ENCODE measurements at places on chromosomes 2 and 18.
A peak's percentile ranks its signal among the peaks of the same experiment; 100 is the strongest.

- DNase-seq, result no peak
These were observed 30.3 kb downstream of the BAZ2B start for GRCh38 chr2:159586034-159586433.

DNA sequence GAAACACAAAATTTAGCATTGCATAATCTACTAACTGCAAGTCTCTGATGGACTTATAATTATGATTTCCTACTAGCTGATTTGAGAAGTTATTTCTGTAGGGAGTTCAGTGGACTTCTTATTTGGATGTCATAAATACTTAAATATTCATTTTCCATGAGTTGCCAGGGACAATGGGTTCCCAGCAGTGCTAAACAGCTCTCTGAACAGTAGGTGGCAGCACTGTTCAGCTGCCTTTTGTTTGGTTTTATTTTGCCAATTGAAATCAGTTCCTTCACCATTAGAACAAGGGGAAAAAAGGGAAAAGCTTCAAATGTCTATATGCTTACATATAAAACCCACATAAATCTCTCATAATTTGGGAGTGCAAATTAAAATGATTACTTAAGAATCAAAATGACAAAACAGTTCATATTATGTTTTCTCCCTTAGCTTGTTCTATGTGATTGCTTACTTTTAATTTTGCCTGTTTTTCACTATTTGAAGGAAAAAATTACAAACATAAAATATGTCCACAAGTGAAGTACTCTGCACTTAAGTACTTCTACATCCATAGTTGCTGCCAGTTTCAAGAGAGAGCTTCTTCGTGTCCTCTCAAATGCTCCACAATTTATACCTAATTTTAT is 898.9 kb downstream of the CPS1 start:
- DNase-seq, result peak; percentile 28

DNA sequence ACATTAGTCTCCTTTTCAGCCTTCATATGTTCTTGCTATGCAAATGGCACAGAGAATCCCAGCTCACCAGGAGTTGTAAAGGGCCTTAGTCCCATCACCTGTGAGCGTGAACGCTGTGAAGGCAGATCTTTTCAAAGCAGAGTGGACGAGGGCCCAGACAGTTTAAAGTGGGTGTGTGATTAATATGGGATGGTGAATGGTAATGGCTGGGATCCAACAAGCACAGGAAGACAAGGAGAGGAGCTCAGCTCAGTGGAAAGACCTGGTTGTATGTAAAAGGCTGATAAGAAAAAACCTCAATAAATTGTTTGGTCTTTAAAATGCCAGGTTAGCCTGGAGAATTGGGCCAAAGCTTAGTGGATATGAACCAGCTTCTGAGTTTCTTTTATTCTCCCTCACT is 326.2 kb downstream of the NYAP2 start:
- DNase-seq, result no peak

DNA sequence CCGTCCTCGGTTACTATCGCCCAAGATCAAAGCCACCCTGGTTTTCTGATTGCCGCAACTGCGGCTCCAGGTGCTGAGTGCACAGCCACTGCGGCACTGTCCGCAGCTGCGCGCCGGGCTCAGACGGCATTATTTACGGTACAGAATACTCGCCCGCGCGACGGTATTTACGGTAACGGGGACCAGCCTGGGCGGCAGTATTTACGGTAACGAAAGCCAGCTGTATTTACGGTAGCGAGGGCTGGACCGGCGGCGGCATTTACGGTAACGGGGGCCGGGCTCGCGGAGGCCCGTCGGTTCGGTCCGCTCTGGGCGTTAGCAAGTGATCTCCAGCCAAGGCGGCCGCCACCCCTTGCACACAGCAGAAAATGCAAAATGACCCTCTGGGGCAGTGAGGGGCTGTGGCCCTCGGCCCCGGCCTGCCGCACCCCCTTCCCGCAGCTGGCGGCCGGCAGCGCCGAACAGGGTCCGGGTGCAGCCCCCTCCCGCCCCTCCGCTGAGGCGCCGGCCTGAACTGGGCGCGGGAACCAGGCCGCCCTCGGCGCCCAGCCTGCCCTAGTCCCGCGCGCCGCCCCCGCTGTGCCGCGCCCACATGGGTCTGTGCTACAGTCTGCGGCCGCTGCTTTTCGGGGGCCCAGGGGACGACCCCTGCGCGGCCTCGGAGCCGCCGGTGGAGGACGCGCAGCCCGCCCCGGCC is at the start of gene GNAL:
Gene GNAL, plus strand, starts transcription at position 293 of the 697 bp plus-strand sequence. Its CDS starts 300 bp downstream, at position 593.
- DNase-seq, result peak; percentile 76

GRCh38 chr2:6554466-6554865 is 311.2 kb downstream of the CMPK2 start:
- no peak for DNase-seq

GRCh38 chr2:167925758-167926157 is 321.6 kb downstream of the STK39 start:
- no peak for DNase-seq

GRCh38 chr2:53500181-53500580 is 267.4 kb upstream of the CHAC2 start:
- DNase-seq, result no peak
